Caco-2 (cell line): ENCODE measurements at places on chromosomes 1 and 21.

DNA sequence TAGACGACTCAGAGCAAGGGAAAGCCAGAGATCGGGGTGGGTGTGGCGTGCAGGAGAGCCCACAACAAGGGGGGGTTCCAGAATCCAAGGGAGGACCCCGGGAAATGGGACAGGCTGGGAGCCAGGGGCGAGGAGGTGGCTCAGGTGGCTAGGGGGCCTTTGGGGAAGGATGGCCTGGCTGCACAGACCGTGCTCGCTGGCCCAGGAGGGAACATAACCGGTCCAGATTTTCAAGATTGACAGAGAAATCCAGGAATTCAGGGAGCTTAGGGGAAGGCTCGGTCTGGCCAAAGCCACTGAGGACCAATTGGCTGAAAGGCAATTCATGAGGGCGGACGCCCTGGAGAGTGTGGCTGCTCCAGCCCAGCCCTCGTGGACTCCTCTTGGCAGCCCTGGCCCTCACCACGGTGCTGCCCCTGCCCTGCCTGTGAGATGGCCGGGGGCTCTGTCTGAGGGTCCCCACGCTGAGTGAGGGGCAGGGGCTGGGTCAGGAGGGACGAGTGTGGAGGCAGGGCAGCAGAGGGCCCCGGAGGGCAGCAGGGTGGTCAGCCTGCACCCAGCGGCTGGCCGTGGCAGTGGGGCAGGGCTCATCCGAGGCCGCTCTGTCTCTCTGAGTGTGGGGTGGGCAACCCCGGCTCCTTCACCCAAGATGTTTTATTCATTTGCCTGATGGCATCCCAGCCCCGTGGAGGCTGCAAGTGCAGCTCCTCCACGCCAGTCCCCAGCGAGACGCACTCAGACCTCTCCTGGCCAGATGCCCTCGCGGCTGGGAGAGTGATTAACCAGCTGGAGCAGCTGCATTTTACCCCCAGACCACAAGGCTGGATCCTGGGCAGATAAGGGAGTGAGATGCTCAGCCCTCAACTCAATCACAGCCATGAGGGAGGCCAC is 5.6 kb upstream of the LRRC3 start:
- DNase-seq = no peak

DNA sequence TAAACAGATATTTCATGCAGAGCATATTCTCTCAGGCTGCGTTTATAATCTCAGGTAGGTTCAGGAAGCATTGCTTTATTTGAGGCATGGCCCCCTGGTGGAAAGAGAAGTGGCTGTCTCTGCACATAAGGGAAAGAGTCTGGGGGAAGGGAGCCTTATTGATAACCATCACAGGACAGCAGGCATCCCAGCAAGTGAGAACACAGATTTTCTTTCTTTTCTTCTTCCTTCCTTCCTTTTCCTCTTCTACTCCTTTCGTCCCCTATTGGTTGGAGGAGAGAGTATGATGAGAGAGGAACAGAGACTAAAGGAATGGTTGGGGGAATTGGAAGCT is 21.9 kb downstream of the TSNAX start:
- DNase-seq = peak; percentile 62

- no peak for DNase-seq
Observed at GRCh38 chr1:21861602-21862429, 49.8 kb downstream of the LDLRAD2 start.

DNA sequence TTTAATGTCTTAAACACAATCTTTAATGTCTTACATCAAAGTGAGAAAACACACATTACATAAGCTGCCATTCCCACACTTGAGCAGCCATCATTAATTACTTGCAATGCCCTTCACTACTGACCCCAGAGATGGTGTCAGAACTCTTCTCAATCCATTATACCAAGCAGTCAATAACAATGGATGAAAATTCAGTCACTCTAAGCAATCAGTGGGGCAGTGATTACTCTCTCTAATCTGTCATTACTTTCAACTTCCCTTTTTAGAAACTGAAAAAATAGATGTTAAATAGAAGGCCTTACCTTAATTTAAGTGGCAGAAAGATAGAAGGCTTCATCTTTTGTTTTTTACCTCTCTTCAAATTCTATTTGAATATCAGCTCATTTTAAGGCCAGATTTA is 9.7 kb upstream of the FRRS1 start:
- DNase-seq = no peak

DNA sequence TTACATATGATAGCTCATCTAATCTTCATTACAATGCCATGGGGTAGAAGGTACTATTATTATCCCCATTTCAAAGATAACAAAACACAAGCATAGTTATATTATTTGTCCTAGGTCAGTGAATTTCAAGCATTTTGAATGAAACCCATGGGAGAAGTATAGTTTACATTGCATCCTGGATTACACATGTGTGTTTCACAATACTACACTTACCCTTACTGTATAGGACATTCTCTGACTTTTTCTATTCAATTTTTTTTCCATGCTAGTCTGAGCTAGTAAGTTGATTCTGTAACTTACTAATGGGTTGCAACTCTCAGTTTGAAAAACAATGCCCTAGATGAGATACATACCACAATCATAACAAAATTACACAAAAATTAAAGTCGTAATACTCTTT is 8.7 kb upstream of the GPX7 start:
- DNase-seq = no peak

DNA sequence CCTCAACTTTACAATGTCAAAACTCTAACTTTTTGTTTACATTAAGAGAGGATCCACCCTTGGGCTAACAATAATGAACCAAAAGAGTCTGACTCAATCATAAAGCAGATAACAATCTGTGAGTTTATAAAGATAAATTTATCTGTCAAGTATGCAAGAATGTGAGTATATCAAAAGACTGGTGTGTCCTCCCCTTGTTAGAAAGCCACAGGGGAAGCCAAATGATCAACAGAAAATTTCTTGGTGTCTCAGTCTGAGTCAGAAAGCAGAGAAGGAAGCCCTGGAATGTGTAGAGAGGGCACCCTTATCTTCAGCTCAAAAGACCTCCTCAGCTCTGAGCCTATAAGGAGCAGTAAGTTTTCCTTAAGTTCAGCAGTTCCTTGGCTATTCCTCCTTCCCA is 13.9 kb upstream of the PDIK1L start:
- peak; percentile 38 for DNase-seq

DNA sequence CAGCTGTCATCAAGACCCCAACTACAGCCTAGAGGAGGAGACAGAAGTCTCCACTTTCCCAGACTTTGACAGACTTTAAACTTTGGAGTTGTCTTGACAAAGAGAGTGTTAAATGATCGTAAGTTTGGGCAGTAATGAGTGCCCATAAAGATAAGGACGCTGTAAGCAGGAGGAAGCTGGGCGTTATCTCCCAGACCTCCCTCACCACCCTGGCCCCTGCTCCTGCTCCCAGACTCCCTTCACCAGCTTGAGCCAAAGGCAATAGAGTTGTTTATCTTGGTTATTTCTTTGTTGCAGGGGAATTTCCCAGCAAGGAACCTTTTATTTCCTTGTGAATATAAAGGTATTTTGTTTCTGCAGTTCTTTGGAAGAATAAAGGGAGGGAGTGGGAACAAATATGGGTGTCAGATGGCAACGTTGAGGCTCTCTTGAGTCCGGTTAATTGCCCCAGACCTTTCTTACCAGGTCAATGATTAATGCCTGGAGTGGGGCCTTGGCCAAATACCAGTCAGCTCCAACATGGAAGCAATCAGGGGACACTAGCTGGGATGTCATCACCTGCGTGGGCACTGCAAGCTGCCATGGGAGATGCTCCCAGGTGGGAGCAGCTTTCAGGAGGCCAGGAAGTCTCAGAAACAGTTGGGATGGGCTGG is 4.4 kb downstream of the PIGR start:
- DNase-seq = no peak

DNA sequence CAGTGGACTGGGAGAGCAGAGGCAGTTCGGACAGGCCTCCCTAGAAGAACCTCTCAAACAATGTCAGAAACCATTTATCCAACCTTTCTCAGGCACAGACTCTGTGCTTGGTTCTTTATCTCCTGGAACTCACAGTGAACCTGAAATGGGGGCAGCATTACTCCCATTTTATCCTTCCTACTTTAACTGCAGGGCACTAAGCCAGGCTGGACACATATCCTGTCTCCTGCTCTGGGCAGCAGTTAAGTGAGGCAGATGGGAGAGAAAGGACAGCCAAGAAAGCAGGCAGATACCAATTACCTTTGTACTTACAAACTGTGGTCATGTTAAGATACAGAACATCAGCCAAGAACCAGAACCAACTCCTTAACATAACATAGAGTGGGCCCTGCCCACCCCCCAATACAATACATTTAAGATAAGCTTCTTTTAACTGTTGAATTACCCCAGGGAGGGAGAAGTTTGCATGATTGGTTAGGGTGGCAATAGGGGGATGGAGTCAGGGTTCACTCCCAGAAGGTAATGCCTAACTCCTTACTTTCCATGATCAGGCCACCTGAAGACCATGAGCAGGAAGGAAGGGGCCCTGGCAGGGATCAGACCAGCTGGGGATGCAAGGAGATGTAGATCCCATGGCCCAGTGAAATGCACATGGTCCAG is 10.9 kb downstream of the KDF1 start:
- no peak for DNase-seq

DNA sequence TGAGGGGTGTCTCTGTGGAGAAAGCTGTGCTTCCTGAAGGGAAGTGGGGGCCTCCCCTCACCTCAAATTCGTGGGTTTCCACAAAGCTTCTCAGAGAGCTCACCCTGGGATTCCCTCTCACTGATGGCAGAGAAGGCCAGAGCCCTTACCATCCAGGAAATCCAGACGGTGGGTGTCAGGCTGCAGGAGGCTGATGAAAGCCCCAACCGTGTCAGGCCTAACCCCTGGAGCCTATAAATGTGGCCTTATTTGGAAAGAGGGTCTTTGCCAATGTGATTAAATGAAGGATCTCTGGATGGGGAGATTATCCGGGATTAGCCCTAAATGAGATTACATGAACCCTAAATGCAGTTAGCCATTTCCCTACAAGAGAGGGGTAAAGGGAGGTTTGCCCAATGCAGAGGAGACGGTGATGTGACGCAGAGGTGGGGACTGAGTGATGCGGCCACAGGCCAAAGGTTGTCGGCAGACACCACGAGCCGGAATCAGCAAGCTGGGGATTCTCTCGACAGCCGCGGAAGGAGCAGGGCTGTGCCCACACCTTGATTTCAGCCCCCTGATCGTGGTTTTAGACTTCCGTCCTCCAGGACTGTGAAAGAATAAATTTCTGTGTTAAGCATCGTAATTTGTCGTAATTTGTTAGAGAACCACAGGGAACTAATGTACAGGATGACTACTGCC is 82.6 kb downstream of the TOMM20 start:
- no peak for DNase-seq

DNA sequence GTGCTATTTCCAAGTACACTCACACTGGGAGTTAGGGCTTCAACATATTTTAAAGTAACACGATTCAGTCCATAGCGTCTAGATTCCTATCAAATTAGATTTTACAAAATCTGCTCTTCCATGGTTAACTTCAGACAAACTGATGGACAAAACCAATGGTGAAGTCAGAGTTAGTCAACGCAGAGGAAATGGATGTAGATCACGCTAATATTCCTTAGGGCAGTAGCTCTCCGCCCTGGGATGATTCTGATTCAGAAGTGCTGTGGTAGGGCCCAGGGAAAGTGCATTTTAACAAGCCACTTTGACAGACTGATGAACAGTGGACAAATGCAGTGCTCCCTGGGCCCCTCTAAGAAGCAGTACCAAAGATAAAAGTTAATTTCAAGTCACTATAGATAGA is 83.2 kb downstream of the HIVEP3 start:
- no peak for DNase-seq

DNA sequence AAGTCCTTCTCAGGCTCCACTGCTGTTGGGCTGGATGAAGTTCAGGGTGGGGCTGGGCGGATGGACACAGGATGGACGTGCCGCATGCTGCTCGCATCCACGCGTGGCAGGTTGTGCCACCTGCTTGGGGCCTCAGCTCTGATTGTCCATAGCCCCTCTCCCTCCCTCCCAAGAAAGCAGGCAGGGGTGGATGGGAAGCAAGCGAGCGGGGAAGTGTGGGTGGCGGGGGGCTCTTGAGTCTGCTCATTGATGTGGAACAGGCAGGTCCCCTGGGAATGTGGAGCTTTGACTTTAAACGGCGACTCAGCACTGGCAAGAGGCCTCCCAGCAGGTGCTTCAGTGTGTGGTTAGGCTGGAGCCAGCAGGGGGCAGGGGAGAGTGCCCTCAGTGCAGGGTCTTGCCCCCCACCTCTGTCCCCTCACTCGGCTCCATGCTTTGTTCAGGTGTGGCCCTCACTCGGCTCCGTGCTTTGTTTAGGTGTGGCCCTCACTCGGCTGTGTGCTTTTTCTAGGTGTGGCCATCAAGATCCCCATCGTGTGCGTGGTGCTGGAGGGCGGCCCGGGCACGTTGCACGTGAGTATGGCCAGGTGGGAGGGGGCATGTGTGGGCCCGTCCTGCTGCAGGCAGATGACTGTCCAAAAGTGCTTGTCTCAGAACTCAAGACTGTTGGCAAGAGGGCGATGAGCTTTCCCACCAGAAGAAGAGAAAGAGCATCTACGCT is 23.9 kb downstream of the TRPM2 start:
- DNase-seq = no peak

- DNase-seq = no peak
Observed at GRCh38 chr1:20558191-20558590, 5.8 kb downstream of the FAM43B start.

DNA sequence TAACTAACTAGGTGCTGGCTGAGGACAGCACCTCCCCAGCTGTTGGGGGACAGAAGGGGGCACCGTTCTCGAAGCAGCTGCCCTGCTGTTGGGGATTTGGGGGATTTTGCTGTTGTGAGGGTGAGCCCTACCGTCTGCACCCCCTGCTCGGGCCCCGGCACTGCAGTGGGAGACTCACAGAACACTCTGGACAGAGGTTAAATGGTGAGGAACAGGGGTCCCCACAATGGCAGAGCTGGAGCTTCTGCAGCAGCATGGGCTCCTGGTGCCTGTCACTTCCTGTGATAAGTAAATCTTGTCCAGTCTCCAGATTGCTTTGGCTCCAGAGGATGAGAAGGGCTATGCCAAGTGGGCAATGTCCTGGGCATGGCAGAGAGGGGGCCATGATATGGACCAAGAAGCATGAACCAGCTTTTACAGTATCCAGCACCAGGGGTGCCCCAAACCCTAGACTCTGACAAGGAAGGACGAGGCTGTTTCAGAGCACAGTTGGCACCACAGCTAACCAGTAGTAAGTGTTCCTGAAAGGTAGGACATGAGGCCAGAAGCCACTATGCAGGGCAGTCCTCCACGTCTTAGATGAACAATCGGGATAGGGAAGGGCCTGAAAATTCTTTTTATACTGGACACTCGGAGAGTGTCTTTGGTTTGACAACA is 365.1 kb upstream of the VAMP3 start:
- DNase-seq = no peak

- no peak for DNase-seq
Observed at GRCh38 chr1:80994934-80995333, 805.8 kb upstream of the ADGRL2 start.
